Putamen (tissue), 1 donor: ENCODE measurements at places on chromosomes 6 and 20.

- no peak for DNase-seq
These were observed 5.2 kb upstream of the ABHD16B start for GRCh38 chr20:63856098-63856511.

GRCh38 chr6:87757792-87758191, 55.8 kb upstream of the AKIRIN2 start:
- DNase-seq = no peak

GRCh38 chr6:133855991-133856370, 32.9 kb upstream of the TCF21 start:
- no peak for DNase-seq

DNA sequence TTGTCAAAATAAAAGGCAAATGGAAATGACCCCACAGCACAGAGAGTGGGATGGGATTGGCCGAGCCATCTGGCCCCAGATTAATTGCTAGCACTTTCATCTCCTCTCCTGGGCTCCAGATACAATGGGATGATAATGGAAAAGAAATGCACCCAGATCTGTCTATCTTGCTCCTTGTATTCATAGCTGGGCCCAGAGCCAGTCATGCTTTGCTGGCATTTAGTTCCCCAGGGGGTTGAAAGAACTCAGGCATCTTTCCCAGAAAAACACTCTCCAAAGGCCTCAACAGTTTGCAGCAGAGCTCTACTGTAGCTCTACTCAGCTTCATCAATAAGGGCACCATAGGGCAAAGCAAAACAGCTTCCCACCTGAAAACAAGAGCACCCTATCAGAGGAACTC, 116.0 kb upstream of the FOXA2 start:
- DNase-seq = no peak

- no peak for DNase-seq
These were observed 4.1 kb downstream of the NHLRC1 start for GRCh38 chr6:18118330-18118729.

DNA sequence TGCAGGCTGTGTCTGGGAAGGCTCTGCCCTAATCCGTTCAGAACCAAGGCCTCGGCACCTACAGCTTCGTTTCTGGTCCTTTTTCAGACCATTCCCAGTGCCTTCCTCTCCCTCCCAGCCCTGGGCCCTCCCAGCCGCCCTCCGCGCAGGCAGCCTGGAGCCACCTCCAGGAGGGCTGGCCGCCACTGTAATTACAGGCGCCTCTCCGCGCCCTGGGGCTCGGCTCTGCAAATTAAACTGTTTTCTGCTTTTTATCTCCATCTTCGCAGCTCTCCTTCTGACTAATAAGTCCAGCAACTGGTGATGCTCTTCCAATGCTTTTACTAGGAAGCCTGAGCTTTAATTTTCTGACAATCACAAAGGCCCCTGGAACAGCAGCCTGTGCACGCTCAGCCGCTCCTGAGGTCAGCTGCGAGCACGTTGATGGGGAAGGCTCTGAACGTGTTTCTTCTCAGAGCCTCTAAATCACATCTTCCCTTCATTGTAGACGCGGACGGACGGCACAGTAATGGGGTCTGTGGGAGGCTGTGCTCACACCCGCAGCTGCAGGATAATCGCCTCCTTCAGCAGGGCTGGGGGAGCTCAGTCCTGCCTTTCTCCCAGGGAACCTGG, 194.6 kb downstream of the DLL1 start:
- no peak for DNase-seq

DNA sequence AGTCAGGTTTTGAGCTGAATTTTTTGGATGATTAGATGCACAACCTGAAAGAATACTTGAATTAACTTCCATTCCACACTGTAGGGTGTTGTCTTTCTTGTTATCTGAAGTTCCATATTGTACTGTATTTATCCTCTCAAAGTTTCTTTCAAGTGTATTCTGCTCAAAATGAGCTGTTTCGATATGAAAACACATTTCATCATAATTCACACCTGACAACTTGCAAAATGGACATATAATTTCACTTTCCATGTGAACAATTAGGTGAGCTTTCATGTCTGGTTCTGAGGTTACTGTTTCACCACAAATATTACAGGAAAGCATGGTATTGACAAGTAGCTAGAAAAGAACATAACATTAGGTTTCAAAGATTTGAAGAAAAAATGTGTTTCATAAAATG, 1.7 kb downstream of the ZUP1 start:
- no peak for DNase-seq

DNA sequence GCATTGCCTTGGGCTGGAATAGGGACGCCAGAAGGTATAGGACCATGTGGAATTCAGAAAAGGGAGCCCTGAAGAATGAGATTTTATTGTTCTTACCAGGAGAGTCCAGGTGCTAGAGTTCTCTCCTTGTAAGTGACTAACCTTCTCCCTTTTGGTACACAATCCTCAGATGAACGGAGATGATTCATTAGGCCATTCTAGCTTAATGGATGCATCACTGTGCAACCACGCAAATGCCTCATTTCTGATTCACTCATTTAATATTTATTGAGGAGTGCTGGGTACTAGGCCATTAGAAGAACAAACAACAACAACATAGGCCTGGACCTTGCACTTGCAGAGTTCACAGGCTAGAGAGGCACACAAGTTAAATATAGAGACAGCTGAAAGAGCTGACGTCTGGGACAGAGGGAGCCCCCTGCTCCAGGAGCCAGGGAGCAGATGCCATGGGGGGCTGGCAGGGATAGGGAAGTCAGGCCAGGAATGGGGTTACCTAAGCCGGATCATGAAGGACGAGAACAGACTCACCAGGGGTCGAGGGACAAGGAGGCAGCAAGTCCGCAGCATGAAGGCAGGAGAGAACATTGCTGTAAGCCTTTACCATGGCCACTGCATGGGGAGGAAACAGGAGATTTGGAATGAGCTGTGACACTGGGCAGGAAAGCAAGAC, 179.5 kb upstream of the AKAP12 start:
- DNase-seq = no peak

GRCh38 chr6:72580281-72580940, 41.5 kb upstream of the KCNQ5 start:
- DNase-seq = peak; percentile 15

DNA sequence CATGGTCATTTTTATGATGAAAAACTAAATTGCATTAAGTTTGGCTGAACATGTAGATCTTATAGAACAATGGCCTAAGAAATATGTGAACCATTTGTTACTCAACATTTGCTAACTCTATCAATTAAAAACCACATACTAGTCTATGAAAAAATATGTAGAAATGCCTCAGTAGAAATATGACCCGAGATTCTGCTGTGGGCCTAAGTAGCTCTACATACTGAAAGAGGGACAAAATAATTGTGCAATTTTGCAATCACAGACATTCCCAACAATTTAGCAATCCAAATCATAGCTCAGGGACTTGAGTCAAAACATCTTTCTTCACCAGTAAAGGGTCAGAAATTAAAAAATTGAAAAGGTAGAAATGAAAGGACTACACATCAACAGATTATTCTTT, 619.0 kb downstream of the FRK start:
- DNase-seq = no peak

GRCh38 chr6:6654599-6655575, 66.4 kb downstream of the LY86 start:
- no peak for DNase-seq

GRCh38 chr6:16146527-16146955, 17.7 kb downstream of the MYLIP start:
- no peak for DNase-seq

- DNase-seq = no peak
These were observed 159.8 kb downstream of the PLCB1 start for GRCh38 chr20:8291873-8292272.

- no peak for DNase-seq
These were observed 213.7 kb downstream of the PRL start for GRCh38 chr6:22083119-22083518.

DNA sequence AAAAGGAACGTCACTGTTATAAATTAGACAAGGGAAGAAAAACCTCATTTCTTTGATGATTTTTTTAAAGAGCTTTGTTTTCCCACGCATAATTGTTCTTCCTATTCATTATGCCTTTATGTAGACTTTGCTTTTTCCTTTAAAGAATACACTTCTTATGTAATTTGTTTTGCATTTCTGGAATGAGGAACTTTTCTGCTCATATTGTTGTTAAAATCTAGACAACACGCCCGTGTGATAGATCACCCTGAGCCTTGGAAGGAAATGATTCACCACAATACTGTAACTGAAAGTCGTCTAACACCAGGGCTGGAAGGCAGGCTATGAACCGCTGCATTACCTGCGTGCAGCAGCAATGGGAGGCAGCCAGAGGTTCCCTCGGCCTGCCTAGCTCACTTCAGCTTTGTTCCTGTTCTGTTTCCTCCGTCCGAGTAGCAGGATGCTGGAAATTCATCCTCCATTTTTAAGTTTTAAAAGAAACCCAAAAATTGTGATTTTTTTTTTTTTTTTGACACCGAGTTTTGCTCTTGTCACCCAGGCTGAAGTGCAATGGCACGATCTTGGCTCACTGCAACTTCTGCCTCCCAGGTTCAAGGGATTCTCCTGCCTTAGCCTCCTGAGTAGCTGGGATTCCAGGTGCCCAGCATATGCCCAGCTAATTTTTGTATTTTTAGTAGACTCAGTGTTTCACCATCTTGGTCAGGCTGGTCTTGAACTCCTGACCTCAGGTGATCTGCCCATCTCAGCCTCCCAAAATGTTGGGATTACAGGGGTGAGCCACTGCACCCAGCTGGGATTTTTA, 49.6 kb upstream of the ZNF217 start:
- DNase-seq = no peak

DNA sequence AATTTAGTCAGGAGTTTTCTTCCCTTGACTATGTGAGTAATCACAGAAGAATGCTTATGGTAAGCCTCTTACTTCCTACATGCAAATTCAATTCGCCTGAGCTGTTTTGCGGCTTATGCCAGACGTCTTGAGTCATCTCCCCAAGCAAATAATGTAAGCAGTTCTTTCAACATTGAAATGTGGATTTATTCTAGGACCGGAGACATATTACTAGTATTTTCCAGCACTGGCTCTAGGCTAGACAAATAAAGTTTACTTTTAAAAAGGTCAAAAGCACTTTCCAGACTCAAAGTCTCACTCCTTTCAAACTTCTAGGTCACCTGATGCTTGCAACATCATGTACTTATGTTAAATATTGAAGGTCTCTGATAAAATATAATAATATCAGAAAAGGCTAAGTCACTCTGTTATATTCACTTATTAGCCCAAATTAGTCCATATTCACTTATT, 38.1 kb upstream of the NOX3 start:
- no peak for DNase-seq

GRCh38 chr6:154721460-154721859, 11.8 kb upstream of the SCAF8 start:
- no peak for DNase-seq

DNA sequence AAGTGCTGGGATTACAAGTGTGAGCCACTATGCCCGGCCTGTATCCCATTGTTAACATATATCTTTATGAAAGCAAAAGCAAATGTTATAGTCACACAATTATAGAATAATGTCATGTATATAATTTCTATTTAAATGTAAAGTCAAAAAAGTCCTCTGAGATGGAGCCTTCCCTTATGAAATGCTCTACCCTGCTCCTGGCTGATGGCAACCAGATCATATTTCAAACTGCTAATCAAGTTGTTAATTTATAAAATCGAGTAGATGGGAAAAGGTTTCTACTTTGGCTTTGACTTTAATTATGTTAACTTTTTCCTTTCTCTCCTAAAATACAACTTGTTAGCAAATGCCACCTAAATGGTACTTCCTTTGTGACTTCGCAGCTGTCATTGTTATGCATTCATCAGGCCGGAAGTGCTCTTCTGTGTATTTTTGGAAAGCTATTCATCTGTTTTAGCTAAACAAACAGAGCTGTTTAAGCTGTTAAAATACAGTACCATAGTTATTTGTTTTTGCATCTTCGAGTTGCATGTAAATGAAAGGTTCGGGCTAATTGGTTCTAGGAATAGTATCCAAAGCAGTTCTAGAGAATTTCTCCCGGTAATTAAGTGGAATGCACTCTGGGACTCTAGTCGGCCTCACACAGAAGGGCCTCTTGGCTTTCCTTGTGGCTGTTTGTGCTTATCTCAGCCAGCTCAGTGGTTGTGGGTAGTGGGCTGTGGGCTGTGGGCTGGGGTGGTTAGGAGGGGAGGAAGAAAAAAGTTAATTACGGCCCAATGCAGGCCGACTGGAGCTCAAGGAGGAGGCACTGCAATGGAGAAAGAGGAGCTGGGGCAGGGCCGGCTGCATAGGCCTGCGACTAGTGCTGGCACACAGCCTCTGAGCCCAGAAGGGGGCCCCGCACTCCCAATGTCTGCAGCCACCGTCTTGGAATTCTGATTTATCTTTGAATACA, 34.8 kb downstream of the SLC35D3 start:
- DNase-seq = no peak

DNA sequence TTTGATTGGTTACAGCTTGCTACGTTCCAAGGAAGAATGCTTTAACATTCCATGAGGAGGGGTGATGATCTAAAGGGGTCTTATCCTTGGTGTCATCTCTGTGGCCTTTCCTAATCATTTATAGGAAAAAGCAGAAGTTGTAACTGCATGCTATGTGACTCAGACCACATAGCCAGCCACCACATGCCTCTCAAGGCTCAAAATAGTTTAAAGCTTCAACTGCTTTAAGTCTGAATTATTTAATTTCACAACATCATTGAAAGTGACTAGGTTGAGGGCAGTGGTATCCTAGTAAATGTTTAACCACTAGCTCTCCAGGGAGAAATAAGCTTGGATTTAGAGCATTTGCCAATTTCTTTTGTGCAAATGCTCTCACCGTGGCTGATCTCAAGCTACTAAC, 29.7 kb downstream of the MC3R start:
- DNase-seq = no peak
